ENCODE measurements at places on chromosomes 1 and 21.

DNA sequence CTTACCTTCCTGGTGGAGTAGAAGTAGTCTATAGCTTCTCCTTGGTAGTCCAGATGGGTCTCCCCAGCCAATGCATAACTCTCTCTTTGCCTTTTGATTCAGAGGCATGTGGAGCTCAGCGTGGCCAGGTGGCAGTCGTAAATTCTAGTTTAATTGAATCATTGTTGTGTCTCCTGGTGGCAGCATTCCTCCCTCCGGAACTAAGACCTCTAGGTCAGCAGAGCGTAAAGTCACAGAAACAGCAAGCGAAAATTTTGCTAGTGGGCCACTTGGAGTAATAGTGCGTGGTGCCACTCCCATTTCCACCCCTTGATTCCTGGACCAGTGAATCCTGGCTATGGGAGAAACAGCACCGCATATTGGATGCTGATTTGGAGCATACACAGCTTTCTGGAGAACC, 3.9 kb upstream of the TMPRSS2 start:
- DNase-seq: no peak

GRCh38 chr1:47898133-47898845, 98.9 kb downstream of the TRABD2B start:
- DNase-seq: no peak

GRCh38 chr1:171501305-171502024, 16.1 kb downstream of the PRRC2C start:
- no peak for DNase-seq

DNA sequence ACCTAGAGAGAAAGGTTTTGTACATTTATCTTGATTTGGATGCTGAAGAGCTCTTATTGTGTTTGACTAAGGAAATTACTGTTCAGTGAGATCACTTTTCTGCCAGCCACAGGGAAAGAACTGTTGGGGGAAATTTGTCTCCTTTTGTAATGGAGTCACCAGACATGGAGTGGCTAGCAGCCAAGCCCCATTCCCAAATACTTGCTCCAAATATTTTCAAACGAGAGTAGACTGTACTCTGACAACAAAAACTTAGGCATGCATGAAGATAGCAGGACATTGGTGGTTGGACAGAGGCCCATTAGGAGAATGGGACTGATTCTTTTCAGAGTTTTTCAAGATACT, 21.1 kb downstream of the IPO9 start:
- no peak for DNase-seq

GRCh38 chr1:177183836-177184235, 13.1 kb downstream of the BRINP2 start:
- DNase-seq: no peak

GRCh38 chr1:185672719-185673360, 61.4 kb upstream of the HMCN1 start:
- no peak for DNase-seq

GRCh38 chr1:168628807-168629206, 52.4 kb downstream of the XCL1 start:
- no peak for DNase-seq

DNA sequence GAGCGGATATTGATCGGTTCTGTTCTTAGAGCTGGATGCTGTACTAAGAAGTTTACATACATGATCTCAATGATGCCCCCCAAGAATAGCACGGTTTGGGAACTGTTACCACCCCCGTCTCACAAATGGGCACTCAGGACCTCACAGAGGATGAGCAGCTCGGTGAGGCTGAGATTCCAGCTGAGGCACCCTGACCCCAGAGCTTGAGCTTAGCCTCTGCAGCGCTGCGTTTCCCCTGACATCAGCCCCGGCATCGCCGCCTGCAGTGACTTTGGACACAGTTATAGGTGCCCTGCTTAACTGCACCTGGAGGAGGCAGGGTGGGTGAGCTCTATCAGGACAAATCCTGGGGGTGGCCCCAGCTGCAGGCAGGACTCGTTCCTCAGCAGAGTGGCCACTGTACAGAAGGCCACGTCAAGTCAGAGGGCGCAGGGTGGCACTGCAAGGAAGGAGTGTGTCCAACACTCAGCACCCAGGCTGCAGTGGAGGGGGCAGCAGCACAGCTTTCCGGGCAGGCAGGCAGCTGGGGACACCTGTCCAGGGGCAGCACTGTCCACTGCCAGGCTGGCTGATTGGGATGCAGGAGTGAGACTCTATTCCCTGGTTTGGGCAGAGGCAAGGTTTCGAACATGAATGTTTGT, 65.8 kb upstream of the ABCG1 start:
- no peak for DNase-seq

DNA sequence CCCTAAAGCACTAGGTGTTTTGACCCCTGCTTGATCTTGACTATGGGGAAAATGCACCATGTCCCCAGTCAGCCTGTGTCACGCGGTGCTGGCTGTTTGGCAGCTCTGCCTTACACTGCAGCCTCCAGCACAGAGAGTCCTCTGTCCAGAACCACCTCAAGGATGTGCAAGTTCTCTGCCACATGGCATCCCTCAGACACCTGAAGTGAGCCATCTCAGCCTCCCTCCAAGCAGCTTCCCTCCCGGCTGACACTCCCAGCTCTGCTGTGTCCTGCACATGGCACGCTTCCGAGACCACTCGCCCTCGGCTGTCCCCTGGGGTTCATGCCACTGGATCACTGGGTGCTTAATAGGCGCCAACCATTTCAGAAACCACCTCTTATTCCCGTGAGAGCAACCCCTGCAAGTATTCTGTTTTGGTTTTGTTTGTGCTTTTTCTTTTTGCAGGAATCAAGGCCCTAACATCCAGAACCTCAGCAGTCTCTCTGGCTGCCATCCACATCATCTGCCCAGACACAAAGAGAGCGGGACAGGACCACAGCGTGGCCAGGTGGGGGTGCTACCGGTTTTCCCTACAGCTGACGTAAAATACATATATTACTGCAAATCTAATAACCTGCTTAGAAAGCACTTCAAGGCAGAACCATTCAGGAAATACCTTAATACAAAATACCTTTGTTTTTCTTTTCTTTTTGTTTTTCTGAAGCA, 45.7 kb downstream of the CAPZB start:
- peak; percentile 35 for DNase-seq

GRCh38 chr1:115188680-115189395, 99.5 kb upstream of the TSPAN2 start:
- DNase-seq: no peak

DNA sequence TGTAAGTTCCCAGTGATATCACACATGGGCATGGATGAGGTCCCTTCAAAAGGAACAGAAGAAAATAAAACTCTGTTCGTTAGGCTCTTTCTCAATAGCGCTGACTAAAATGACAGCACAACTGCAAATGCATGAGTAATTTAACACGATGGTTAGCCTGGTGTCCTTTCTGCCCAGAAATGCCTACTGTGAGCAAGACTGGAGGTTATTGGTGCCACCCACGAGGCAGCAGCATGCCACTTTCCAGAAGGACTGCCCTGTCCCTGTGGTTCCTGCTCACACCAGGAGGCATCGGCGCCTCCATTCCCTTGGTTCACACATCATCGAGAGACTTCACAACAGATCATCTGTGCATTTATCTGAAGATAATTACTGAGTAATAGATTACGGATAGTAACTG, 26.2 kb downstream of the VPS26C start:
- no peak for DNase-seq

GRCh38 chr21:36976228-36976861, 9.9 kb upstream of the HLCS start:
- no peak for DNase-seq

- no peak for DNase-seq
Observed at GRCh38 chr1:224493269-224493668, 58.7 kb upstream of the WDR26 start.

DNA sequence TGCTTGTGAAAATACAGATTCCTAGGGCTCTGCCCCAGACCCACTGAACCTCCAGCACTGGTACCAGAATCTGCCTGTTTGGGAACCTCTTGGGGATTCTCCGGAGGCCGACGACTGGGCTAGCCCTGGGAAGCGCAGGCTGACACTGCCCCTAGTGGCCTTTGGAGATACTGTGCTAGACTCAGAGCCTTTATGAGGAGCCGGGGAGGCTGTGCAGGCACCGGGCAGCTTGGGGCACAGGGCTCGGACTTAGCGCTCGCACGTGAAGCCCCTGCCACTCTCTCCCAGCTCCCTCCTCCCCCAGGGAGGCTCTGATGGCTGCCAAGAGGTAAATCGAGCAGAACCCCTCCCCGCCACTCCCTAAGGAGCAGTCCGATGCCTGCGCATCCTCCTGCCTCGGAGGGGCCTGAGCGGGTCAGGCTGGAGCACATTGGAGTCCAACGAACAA, 144.6 kb upstream of the TNR start:
- DNase-seq: peak; percentile 12

DNA sequence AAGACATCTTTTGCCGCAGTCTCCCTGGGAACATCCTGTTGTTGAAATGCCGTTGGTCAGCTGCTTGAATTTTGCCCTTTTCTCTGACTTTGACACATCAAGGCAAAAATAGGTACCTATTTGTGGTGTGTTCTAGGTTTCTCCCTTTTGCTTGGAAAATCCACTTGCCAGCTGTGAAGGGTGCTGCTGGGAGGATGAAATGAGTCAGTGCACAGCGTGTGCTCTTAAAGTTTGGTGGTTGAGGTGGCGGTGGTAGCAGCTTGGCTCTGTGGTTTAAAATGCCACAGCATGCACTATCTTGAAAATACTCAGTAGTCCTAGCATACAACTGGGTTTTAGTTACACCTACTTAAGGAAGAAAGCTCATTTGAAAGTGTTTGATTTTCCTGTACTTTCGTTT, 183.8 kb downstream of the DHRS3 start:
- peak; percentile 77 for DNase-seq

DNA sequence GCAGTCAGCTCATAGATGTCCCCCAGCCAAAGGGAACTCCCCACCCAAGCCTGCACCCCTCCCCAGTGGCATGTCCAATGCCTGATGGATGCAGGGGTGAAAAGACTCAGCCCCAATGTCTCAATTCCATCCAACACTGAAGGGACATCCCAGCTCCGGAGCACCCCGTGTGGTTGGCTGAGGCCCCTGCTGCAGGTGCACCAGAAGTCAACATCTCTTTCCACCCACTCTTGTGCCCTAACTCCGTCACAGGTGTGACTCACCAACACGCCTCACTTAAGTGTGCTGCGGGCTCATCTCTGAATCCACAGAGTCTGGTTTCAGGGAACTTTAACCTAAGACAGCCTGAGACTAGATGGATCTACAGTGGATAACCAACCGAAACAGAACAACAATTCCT, 40.9 kb upstream of the ZBTB18 start:
- DNase-seq: peak; percentile 30

GRCh38 chr21:35502821-35503220, 453.7 kb upstream of the RUNX1 start:
- no peak for DNase-seq

- DNase-seq: no peak
Observed at GRCh38 chr1:62809788-62810187, 25.9 kb downstream of the ATG4C start.

DNA sequence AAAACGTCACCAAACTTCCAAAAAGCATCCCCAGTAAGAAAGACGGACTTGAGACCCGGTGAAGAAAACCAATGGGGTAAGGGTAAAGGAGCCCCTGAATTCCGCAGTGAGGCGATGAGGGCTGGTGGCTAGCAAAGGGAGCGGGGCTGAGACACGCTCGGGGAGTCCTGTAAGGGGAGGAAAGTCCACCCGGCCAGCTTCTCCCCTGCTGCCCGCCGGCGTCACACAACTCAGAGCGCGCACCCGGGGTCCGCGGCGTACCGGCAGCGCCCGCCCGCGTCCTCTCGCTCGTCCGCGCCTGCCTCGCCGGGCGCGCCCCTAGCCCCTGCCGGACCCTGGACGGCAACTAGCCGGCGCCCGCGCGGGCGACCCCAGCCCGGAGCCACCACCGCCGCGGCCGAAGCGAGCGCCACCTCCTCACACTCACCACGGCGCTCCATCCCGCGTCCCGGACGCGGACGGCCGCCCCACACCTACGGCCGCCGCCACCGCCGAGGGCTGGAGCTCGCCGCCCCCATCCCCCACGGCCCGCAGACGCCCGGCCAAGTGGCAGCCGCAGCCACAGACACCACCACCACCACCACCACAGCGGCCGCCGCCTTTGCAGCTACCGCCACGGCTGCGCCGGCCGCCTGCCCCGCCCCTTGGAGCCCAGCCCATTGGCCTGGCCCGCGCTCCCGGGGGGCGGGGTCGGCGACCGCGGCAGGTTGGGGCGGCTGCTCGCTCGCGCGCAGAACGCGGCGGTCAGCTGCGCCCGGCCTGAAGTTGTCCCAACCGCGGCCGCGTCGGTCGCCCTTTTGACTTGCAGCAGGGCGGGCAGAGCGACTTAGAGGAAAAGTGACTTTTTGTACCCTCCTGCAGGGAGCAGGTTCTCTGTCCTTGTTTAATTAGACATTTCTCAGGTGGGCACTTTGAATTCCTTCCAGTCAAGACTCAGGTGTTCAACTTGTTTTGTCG, 10.0 kb upstream of the ARHGAP29 start:
- peak; percentile 56 for DNase-seq

DNA sequence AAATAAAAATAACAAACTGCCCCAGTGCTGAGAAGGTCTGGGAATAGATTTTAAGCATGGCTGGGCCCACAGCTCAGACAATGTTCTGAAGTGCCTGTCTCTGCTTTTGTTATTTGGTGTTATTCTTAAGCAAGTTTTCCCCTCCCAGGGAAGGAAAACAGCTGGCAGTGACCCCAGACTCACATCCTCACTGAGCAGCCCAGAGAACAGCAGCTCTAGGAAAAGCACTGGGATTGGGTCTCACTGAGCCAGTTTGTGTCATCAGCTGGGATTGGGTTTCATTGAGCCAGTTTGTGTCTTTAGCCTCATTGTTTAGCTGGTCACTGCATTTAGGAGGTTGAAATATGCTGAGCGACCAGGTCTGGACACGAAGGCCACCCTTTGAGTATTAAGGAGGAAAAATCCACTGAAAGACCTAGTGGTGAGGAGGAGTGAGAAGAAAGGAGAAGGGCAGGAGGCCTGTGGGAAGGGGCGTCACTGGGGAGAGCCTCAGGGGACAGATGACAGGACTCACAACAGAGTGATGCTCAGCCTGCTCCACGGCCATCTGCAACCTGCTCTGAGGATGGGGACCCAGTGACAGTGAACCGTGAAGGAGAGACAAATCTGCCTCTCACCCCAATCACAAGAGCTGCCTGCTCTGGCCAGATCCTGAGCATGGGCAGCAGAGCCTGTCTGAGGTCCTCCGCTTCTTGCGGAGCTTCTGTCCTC, 103.8 kb downstream of the TOMM20 start:
- DNase-seq: no peak

DNA sequence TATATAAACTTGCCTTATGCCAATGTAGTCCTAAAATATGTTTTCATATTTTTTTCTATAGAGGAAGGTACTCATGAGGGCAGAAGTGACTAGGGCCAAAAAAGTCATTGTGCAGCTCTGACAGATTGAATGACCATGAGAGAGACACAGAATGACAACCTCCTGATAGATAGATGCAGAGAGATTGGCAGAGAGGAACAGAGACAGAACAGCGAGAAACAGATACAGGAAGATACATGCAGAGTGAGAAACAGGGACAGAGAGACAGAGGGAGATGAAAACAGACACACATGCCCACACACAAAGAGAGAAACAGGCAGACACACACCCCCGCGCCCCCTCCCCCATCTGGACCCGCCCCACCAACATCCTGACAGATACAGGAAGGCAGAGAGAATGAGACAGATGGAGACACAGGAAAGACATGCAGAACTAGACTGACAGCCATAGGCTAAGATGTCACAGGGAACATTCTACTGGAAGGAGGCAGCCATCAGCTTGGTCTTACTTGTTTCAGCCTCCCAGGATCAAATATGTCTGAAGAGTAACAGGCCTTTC, 211.1 kb downstream of the ST6GALNAC3 start:
- no peak for DNase-seq

- DNase-seq: no peak
Observed at GRCh38 chr1:29579821-29580425, 343.6 kb downstream of the PTPRU start.

- DNase-seq: no peak
Observed at GRCh38 chr21:36483095-36483494, 3.2 kb upstream of the CLDN14 start.

All from activated naive CD8-positive, alpha-beta T cell treated with anti-CD3 and anti-CD28 coated beads for 36 hours (primary cell).